NB4 (cell line): ENCODE measurements at places on chromosomes 5 and 9.

GRCh38 chr9:89608641-89609335 is 4.0 kb downstream of the GADD45G start:
- DNase-seq = no peak

DNA sequence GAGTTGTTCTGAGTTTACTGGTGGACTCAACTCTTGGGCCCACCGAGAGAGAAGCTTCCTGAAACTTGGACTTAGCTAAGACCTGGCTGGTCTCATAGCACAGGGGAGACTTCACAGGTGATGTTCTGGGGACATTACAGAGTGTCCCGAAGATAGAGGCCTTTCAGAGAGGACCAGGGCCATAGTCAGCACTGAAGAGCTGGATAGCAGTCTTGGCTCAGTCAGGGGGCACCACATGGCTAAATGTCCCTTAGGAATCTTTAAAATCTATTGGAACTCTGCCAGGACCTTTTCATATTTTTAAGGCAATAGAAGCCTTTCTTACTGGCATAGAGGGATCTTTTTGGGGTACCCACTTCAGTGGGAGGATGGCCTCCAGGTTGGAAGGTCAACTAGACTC is 59.8 kb upstream of the CPLX2 start:
- no peak for DNase-seq

DNA sequence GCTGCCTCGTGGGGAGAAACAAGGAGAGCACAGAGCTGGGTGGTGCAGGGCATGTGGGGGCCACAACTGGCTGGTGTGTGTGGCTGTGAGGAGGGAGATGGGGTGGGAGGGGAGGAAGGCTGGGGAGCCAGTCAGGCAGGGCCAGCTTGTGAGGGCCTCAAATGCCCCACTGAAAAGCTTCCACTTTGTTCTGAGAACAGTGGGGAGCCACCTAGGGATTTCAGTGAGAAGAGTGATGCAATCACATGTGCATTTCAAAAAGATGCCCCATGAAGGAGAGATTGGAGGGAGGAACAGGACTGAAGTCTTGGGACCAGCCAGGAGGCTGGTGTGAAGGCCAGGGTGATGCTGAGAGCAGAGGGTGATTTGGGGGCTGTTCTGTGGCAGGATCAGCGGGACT is 1.3 kb downstream of the OR13J1 start:
- DNase-seq = peak; percentile 8

GRCh38 chr9:124794902-124795491 is 18.1 kb downstream of the OLFML2A start:
- DNase-seq = no peak

DNA sequence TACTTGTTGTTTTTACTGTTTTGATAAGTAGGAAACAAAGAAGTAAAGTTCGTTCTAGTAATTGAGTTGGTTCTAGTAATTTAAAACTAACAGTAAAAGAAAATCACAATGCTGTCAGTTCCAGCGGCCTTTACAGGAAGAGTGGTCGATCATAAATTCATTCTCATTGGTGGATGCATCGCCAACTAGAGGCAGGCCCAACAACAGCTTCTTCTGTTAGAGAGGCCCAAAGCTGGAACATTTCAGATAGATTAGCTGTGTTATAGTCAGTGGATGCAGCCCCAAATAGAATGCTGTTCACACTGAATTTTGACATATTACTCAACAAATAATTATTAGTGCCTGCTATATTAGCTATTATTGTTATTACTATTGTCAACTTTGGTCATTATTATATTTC is 80.8 kb downstream of the ARRDC3 start:
- no peak for DNase-seq

DNA sequence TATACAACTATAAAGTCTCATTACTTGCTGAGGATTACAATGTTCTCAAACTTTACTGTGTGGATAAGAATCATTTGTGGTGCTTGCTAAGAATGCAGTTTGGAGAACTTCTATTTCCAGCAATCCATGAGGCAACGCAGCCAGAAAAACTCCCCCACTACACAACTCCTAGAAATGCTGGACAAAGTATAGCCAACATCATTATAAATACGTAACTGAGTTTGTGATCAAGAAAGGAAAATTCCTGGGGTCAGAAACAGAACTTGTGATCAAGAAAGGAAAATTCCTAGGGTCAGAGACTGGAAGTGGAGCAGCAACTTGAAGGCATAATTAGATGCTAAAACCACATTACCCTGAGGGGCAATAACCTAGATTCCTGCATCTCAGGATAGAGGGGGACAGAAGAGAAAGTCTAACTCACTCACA is 81.1 kb downstream of the MAT2B start:
- DNase-seq = no peak

- DNase-seq = no peak
These were observed 6.9 kb downstream of the SREK1 start for GRCh38 chr5:66151030-66151429.

GRCh38 chr5:125700380-125700861 is 722.8 kb upstream of the GRAMD2B start:
- no peak for DNase-seq

DNA sequence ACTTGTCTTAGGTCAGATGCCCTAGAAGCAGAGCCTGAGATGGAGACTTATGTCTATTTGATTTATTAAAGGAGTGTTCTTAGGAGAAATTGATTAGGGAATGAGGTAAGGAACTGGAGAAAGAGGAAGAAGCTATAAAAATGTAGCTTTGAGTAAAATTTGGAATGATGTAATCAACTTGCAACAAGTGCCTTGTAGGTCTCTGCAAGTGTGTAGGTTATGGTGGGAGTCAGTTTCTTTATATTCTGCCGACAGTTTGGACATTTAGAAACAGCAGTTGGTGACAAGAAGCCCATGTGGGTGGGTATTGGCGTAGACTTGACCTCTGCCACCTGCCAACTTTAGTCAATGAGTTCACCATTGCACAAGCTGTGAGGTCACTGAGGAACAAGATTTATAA is 986.5 kb downstream of the CDH18 start:
- no peak for DNase-seq

GRCh38 chr9:19551124-19551929 is 142.5 kb downstream of the ACER2 start:
- DNase-seq = no peak

DNA sequence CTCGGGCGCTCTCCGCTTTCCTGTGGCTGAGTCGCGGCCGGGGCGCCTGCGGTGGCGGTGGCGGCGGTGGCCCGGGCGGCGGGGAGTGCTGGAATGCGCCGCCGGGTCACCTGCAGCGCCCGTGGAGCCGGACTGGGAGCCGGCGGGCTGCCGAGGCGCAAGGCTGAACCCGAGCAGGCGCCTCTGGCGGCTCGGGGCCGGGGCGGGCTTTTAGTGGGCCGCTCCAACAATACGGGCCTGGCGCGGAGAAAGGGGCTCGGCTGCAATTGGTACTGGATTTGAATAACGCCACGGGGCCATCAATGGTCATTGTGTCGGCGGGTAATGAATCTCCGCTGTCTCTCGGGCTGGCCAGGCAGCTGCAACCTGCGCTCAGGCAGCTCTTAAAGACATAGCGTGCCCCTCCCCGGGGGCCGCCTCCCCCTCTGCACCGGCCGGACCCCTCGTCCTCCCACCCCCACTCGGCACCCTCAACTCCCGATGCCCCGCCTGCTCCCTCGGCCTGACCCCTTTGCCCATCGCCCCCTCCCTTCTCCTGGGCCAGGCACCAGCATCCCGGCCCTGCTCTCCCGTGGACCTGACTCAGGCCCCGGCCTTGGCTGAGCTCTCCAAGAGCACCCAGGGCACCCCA is 22.1 kb downstream of the URM1 start:
- no peak for DNase-seq

DNA sequence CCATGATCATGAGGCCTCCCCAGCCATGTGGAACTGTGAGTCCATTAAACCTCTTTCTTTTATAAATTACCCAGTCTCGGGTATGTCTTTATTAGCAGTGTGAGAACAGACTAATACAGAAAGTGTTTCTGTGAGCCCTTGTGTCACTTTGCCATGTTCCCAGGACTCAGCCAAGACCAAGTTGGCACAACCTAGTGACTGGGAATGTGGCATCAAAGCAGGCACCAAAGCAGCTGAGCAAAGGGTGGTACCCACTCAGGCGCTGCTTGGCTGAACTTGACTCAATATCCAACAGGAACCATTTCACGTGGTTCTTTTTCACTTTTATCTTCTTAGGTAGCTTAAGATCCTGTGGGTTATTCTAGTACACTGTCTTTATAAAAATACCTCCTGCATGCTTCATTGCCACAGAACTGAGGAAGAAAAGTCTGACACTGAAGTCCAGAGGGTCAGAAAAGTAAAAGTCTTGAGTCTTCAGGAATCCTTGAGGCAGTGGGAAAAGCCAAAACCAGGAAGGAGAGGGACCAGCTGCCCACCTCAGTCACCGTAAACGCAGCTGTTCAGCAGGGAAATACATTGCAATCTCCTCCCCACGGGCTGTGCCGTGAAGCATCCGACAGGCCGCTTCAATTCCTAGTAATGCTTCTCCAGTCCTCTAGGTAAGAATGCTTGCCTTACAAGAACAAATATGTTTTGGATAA is 90.5 kb upstream of the RETREG1 start:
- DNase-seq = no peak

DNA sequence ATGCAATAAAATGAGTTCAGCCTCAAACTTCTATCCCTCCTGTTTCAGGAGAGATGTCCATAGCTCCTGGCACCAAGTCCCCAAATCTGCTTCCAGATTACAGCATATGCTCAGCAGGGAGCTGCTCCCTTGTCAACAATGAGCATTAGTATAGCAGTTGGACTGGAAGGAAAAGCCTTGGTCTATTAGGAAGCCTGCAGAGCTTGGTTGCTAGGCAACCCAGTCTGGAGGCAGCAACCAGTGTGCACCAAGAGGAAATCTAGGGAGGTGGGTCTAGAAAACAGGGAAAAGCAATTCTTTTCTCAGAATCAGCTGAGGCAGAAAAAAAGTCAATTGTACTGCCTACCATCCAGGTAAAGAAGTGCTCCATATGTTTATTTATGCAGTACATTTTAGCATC is 229.5 kb upstream of the NMUR2 start:
- DNase-seq = no peak

GRCh38 chr5:91266184-91266705 is 116.9 kb downstream of the ARRDC3 start:
- peak; percentile 61 for DNase-seq

DNA sequence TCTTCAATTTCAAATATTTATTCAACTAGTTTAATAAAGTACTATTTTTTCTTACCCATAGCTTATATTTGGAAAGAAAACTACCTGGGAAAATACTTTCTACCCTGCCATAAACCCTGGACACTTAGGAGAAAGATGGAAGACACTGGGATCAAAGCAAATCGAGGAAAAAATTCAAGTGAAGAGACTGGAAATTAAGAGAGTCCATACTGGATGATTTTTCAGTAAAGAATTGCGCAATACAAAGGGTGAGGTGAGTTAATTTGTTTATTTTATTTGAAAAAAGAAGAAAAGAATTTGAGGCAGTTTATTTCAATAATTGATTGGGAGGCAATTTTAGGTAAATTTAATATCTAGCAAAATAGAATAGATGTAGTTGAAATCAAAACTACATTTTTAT is 331.8 kb upstream of the ITGA1 start:
- no peak for DNase-seq

DNA sequence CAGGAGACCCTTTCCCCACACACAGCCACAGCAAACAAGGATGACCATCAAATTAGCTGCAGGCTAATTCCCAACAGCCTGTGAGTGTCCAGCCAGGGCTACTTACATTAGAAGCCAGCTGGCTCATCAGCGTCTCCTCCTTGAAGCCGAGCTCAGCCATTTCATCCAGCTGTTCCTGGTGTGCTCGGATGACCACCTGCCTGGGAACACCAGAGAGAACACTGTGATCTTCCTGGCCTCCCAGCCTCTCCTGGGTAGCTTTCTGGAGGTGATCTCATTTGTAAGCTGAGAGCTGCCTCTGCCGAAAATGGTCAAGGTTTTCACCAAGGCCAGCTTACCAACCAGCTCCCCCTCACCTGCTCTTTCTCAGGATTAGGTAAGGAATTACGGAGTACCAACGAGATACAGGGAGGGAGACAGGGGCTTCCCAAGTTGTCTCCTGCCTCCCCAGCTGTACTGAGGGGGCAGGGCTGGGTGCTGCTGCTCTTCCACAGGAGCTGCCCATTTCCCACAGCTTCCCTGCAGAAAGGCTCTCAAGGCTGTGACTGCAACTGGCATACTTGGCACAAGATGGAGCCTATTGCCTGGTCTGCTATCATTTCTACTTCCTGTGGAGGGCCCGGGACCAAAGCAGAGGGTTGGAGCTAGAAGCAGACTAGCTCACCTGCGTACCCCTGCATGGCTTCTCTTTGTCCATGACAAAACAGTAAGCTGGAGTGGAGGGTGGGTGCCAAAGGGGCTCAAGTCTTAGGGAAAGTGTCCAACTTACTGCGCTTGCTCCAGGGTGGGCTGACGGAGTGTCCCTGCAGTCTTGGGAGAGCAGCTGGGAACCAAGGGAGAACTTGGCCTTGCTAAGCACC is 73.9 kb downstream of the KIF24 start:
- no peak for DNase-seq

DNA sequence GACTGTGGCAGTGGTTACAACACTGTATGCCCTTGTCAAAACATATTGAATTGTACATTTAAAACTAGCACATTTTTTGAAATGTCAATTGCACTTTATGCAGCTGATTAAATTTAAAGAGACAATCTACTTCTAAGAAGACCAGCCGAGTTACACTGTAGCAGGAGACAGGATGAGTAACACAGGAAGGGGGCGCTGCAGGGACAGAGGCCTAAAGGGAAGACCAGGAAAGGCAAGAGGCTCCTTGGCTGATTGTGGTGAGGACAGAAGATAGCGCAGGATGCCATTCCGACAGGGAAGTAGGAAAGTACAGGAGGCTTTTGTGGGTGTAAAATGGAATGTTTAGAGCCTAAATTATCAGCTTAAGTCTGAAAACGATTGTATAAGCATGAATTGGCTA is 28.2 kb upstream of the PPP2R2B start:
- peak; percentile 9 for DNase-seq

GRCh38 chr5:43123887-43124286 is 3.2 kb downstream of the ZNF131 start:
- DNase-seq = peak; percentile 22

DNA sequence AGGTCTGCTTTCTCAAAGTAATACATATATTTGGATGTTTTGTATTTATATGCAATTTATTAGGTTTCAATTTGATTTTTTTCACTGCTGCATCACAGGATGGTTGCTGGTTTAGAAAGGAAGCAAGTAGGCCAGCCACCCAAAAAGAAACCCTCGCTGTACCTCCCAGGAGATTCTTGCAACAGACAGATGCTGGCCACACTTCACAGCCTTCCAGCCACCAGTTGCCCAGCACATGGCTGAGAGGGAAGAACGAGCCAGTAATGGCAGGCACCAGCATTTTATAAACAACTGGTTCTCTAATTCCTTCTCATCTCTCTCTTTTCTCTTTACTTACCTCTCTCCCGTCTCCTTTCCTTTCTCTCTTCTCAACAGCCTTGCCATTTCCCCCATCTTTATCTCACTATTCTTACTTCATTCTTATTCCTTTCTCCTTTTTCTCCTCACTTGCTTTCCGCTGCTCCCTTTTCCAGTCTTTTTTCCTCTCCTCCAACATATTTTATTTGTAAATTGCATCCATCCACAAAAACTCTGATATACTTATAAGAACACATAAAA is 38.9 kb downstream of the EFNA5 start:
- DNase-seq = peak; percentile 2

GRCh38 chr5:72598401-72599064 is 91.3 kb upstream of the ZNF366 start:
- DNase-seq = peak; percentile 80
